HS-27A (cell line): ENCODE measurements at places on chromosomes 6 and 20.
A peak's percentile ranks its signal among the peaks of the same experiment; 100 is the strongest.

DNA sequence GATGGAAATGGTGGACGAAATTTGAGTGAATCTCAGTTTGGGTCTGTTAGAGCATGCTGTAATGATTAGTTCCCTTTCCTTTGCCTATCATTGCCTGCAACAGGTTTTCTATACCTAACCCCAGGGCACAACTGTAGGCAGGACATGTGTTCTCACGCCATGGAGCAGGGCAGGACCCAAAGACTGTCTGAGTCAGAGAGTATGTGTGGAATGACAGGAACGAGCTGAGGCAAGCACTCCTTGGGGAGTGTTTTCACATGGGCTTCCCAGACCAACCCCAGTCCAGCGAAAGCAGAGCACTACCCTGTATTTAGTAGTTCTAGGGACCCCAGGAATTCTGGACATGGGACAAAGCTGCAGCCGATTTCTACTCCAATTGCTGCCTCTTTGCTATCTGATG is 234.2 kb downstream of the HACE1 start:
- DNase-seq, result peak; percentile 73

- no peak for DNase-seq
These were observed 730.5 kb upstream of the MAP3K7 start for GRCh38 chr6:91317247-91317835.

GRCh38 chr6:81476881-81477280 is 275.6 kb downstream of the TENT5A start:
- DNase-seq, result no peak

GRCh38 chr6:25698631-25699030 is 46.6 kb downstream of the SCGN start:
- DNase-seq, result no peak
